ENCODE measurements at places on chromosomes 6 and 20.
A peak's percentile ranks its signal among the peaks of the same experiment; 100 is the strongest.

DNA sequence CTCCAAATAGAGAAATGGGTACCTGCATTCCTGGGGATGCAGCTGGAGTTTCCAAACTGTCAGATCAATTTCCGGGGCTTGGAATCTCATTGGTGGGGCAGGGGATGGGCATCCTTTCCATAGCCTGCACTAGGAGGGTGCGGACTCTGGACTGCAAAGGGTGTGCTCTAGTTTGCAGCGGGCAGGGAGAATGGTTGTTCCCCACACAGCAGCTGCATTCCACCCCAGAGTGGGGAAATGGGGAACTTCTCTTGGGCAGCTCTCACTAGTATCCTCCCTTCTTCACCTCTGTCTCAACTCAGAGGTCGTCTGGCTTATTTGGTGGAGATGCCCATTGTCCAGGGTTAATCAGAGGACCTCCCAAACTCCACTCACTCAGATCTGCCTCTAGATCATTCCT lies 34.5 kb upstream of the CDKN1A start:
- no peak for DNase-seq

- peak; percentile 95 for DNase-seq
Measured at GRCh38 chr6:12572896-12573827, 143.4 kb upstream of the PHACTR1 start.

DNA sequence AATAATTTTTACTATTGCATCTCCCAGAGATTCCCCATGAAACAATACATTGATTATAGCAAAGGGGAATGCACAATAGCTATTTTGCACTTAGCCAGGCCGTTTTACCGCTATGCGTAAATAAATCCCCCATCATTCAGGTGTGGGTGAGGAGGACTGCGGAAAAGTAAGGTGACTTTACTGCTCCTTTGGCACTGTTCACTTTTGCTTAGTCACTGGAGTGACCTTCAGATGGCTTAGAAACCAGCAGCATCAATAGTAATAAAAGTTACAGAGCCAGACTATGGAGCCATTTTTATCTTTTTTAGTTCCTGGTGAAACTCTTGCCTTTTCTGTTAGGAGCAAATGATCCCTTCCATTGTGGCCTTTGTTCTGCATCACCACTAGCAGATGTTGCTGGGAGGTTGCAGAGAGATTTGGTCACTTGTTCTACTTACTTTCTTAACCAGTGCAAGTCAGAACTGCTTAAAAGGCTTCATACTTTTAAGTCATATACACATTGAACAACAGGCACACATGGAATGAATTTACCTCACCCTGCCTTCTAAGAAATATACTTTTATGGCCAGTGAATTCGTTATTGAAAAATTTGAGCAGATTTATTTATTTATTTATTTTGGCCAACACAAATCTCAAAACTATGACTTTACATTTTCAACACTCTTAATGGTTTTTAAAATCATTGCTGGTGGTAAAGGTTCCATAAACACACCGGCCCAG lies 12.1 kb upstream of the BTBD3 start:
- DNase-seq = peak; percentile 36

GRCh38 chr6:107511511-107511993 lies 21.6 kb downstream of the SOBP start:
- DNase-seq = peak; percentile 20

DNA sequence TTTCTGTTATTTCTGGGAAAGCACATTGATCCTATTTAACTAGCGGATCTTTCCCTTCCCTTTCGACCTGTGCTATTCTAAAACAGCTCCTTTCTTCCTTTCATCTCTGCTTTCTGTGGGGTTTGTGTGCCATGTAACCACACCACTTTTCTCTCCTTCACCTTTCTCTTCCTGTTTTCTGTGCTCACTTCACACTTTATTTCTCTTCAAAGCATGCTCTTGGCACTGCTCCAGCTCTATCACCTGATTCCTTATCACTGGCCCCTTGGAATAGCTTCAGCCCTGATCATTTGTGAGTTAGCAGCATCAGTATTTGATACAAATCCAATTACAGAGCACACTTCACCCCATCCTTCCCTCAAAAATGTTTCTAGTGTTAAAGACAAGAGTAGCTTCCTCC lies 8.1 kb upstream of the METTL24 start:
- DNase-seq = no peak

DNA sequence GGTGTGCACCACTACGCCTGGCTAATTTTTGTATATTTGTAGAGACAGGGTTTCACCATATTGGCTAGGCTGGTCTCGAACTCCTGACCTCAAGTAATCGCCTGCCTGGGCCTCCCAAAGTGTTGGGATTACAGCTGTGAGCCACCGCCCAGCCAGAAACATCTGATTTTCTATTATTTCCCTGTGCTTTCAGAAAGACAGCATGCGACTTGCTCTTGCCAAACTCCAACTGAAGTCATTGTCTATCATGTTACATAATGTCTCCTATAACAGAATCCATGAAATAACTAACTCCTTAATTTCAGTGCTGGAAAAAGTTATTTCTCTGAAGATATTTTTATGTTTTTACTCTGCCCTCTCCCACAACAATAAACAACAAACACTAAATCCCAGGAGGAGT lies 8.5 kb downstream of the RMND1 start:
- DNase-seq = no peak

DNA sequence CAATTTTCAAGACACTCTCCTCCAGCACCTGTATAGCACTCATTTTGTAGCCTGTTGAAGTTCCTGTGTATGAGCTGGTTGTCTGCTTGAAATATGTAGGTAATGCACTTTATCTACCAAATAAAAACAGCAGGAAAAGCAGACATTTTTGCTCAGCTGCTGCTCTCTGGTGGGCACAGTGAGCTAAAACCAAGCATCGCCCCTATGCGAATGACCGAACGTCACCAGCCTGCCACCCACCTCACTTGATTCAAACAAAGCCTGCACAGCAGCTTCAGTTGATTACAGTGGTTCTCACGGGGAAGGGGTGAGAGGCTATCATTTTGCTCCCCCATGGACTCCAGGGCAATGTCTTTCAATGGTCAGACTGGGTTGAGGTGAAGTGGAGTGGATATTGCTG lies 185.7 kb downstream of the SASH1 start:
- peak; percentile 37 for DNase-seq

- DNase-seq = no peak
Measured at GRCh38 chr6:146595972-146596731, 2.6 kb upstream of the ADGB start.

GRCh38 chr6:41546866-41547798 lies 951 bp downstream of the FOXP4 start:
- DNase-seq = peak; percentile 58

DNA sequence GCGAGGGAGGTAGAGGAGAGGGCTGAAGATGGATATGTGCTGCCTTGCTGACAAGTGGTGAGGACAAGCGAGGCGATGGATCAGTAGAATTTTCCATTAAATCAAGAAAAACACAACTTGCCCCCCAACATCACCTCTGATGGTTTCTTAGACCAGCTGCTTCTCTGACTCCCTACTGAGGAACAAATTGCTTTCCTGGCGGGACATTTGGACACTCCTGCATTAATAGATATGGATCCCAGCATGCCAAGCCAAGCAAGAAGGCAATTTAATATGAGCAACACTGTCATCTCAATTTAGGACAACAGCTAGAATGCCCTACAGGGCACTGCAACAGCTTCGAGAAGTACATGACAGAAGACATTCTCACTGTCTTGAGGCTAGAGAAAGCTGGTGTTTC lies 248.4 kb upstream of the AGPAT4 start:
- DNase-seq = no peak

DNA sequence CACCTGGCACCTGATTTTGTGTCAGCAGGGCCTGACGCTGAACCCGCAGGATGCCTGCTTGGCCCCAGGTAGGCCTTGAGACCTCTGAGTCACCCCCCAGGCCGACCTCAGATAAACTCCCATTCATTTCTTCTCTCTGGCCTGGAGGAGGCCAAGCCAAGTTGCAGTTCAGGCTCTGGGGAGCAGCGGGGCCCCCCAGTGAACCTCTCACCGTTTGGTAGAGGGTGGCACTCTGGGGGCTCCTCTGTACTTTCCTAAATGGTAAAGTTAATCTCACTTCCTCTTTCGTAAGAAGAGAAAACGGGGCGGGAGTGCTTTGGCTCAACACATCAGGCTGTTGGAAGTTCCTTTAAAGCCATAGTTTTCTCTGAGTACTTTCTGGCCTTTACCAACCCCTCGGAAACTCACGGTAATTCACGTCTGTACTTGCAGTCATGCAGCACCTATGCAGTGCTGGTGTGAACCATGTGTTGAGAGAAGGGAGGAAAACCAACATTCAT lies 2.8 kb downstream of the SIRPA start:
- DNase-seq = no peak

- no peak for DNase-seq
Measured at GRCh38 chr6:158609455-158610155, 34.9 kb downstream of the DYNLT1 start.

GRCh38 chr6:133268621-133269020 lies 27.5 kb downstream of the EYA4 start:
- DNase-seq = no peak

GRCh38 chr6:8023638-8024037 lies 40.6 kb downstream of the BLOC1S5 start:
- no peak for DNase-seq

DNA sequence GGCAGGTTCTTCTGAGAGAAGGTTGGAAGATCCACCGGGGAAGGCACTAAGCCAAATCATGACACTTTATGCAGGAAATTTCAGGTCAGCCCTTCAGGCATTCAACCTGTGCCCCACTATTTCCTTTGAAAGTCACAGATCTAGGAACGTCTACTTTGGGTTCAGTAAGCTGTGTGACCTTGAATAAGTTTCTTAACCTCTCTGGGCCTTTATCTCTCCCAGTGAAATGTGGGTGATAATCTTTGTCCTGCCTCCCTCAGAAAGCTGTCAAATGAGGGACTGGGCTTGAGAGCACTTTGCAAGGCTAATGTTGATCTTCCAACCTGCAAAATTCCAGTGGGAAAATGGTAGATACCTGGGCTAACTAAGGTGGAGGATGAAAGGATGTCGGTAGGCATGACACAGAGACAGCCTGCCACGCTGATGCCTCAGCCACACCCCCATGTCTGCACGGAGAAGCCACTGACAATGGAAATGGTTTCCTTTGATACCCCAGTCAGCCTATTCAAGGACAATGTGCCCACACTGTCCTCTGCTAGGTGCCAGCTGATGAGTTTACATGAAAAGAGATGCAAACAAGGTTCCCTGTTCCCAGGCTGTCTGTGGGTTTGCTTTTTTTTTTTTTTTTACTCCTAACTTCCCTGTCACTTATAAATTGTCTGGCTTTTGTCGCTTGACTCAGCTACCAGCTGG lies 9.3 kb downstream of the BNIP5 start:
- no peak for DNase-seq

- no peak for DNase-seq
Measured at GRCh38 chr6:36848658-36849441, 9.6 kb upstream of the CPNE5 start.
